ENCODE measurements at places on chromosomes 2 and 18. TPM values are rescaled to one million over a fixed set of nuclear protein-coding genes. Genes with fewer than 3 reads are reported as not detected.

GNAL gene
- total RNA-seq, result 0.72 TPM

UPP2 gene
- total RNA-seq, result not detected

POTEI gene
- not detected for total RNA-seq

DYNC1I2 gene
- total RNA-seq, result 86.8 TPM

ZBTB7C gene
- total RNA-seq, result not detected

PLB1 gene
- under 0.01 TPM for total RNA-seq

THAP4 gene
- total RNA-seq, result 36.3 TPM

CXCR1 gene
- not detected for total RNA-seq
